NCI-H1694 (cell line): ENCODE measurements at places on chromosomes 4 and X.

DNA sequence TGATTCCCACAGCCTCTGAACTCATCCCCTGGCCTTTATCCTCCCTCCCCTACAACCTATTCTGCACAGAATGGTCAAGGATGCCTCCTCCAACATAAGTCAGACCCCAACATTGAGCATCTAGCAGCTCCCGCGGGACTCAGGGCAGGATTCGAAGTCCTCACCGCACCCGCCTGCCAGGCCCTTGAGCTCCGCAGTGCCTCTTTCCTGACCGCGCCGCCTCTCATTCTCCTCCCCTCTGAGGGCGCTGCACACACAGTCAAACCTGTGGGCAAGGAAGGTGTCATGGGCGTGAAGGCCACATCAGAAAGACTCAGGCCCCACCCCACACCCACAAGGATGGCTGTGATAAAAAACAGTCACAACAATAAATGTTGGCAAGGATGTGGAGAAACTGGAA lies 84.1 kb downstream of the CPZ start:
- no peak for DNase-seq

DNA sequence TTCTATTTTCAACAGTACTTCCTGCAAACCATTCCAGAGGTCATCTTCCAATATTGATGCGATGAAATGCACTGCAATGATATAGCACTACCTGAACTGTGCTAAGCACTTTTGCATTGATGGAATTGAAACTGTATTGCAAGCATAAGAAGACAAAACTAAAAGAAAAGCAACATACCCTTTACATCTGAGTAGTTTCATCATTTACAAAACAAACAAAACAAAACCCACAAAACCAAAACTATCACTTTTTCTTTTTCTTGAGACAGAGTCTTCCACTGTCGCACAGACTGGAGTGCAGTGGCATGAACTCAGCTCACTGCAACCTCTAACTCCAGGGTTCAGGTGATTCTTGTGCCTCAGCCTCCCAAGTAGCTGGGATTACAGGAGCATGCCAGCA lies 120.1 kb upstream of the NAP1L5 start:
- DNase-seq, result no peak

DNA sequence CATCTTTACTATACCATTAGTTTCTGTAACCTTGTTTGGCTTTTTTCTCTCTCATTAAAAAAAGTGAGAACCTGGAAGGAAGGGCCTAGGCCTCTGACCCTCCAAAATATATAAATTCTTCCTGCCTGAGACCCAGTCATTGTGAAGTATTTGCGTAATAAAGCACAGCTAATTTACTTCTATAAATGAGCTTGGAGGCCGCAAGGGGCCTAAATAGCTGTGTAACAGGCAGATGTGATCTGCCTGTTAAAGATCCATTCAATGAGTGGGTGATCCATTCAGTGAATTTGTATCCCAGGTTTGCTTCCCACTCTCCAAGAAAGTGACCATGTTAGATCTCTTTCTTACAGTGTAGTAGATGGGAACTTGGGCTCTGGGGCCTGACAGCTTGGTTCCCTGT lies 595 bp upstream of the PYURF start:
- DNase-seq, result no peak

DNA sequence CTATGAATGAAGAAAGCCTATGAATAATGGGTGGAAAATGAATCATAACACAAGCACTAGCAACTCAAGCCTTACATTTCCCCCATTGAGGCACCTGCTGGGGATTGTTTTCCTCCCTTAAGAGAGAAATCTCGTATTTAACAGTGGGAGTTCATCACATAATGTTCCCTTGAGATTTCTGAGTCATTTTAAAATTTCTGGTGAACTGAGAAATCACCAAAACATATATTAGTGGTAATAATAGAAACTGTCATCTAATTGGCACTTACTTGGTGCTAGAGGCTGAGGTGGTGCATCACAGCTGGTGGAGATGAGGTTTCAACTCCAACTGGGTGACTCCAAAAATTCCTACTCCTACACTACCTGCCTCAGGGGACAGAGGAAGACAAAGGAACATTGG lies 561.3 kb upstream of the LCORL start:
- no peak for DNase-seq

DNA sequence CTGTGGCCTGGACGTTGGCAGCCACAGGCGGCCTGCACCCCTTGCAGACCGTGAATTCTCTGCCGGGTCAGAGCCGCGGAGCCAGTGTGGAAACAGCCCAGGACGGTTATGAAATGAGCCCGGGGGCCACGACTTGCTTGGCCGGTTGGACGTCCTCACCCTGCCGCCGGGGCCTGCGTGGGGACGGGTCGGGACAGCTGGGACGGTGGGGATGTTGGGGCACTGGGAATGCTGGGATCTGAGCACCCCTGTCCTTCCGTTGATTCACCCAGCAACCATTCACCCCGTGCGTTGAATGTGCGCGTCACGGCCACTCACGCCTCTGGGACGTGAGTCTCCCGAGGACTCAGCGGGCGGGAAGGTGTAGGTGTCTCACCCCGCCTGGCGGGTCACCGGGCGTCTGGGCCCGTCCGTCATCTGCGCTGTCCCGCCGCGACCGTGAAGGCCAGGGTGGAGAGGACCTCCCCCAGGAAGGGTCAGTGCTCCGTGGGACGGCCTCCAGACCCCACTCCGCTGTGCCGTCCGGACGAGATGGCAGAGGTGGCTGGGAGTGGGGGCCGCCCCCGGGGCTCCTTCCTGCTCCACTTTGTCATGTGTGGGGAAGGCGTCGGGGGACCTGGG lies 4.5 kb upstream of the PLCXD1 start:
- DNase-seq, result no peak

DNA sequence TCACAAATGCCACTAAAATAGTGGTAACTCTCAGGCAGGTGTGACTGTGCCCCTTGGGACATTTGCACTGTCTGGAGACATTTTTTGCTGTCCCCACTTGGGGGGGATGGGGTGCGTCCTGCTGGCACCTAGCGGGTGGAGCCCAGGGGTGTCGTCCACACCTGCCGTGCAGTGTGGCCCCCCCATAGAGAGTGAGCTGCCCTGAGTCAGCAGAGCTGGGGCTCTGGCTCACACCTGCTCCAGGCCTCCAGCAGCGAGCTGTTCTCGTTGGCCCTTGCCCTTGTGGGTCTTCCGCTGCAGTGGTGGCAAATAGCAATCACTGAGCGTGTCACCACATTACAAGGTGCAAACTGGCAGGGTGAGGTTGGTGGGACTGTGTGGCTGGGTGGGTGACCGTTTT lies 64.6 kb downstream of the CLDN34 start:
- no peak for DNase-seq

DNA sequence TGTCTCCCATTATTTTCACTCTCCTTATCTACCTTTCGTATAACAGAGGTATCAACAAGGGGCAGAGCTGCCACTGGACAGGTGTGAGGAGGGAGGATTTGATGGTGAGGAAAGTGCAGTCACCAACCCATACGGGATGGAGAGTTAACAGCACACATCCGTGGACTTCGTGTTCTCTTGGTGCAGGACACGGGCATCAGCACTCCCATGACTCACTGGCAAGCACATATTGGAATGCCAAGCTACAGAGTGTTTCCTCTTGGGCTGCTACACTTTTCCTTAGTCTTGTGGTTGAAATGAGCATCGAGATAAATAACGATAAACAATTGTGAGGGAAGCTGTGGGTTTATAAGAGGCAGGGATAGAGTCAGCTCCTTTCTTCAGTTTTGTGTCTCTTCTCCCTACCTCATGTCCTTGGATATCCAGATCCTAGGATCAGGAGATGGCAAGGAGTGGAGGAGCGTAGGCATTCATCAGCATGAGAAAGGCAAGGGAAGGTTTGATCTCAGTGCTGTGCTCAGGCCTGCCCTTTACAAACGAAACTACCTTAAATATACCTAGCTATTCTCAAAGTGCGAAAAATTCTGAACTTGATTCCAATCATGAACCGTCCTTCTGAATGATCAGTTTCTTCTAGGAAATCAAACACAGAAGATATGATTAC lies 96.3 kb downstream of the ZNF827 start:
- DNase-seq, result no peak

- no peak for DNase-seq
These were observed 51.3 kb downstream of the DTHD1 start for GRCh38 chr4:36332782-36333131.

GRCh38 chrX:71291381-71291780 lies 7.9 kb downstream of the NONO start:
- DNase-seq, result no peak

DNA sequence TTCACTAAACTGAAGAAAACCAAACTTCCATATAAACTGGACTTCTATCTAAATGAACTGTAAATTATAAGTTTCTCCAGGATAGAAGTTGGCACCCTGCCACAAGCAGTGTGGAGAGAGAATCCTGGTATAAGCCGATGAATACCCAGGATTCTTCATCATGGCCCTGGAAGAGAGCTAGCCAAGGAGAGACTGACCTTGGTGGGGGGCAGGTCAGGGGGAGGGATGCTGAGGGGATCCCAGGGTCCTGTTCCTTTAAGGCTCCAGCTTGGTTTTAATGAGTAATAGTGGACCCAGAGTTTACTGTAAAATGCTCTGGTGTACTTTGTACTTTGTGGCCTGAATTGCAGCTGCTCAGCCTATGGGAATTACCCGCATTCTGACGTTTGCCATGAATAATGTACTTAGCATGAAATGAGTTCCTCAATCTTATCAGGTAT lies 16.9 kb downstream of the RASSF6 start:
- DNase-seq, result no peak

GRCh38 chrX:21373637-21374162 lies 518 bp upstream of the CNKSR2 start:
- DNase-seq, result no peak

GRCh38 chrX:16119353-16120220 lies 3.8 kb upstream of the GRPR start:
- DNase-seq, result no peak

GRCh38 chrX:150651906-150652305 lies 41.3 kb upstream of the MTMR1 start:
- DNase-seq, result no peak

GRCh38 chr4:152682143-152682941 lies 2.5 kb upstream of the TMEM154 start:
- no peak for DNase-seq

- no peak for DNase-seq
These were observed 6.3 kb downstream of the RUFY3 start for GRCh38 chr4:70728091-70728490.

DNA sequence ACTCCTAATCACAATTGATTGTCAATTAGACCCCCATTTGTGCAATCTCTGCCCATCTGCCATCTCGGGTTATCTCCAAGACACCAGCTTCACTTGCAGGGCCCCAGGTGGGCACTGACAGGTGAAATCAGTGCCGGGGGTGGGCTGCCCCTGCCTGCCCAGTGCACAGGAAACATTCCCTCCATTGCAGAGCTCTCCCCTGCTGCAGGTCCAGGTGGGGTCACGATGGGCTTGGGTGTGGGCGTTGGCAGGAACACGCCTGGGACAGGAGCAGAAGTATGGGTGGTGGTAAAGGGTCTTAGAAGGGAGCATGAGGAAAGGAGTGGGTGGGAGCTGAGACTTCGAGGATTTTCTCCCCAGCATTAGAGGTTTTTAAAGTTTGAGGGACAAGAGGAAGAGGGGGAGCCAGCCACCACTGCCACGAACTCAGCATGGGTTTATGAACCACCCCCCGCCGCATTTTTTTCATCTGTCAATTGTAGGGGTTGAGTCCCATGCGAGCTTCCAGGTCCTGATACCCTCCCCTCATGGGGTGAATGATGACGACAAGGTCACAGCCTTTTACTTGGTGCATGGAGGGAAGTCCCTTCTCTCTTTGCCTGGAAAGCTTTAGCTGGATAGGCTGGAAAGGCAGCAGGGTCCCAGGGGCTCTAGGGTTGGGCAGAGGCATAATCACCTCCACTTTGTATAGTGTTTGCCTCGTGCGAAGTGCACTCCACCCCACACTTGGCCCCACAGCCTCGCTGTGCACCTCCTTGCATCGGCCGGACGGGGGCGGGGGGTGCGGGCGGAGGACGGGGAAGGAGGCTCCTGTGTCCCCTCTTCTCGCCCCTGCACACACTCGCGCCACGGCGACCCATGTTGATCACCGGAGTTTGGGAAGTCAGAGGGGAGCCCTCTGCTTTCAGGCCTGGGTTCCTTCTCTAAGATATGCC lies 3.5 kb upstream of the NKX1-1 start:
- no peak for DNase-seq

GRCh38 chrX:12986886-12987285 lies 12.0 kb downstream of the TMSB4X start:
- DNase-seq, result no peak

DNA sequence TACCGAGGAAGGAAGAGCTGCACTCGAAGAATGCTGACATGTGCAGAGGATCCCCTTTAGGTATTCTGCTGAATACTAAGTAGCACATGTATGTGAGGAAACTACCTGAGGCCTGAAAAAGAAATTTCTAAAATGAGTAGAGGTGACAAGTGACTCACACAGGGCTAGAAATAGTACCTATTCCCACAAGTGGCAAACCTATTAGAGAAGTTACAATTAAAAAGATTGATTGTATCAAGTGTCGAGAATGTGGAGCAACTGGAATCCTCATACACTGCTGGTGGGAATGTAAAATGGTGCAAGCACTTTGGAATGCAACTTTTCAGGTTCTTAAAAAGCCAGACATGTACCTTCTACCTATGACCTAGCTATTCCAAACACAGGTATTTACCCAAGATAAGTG lies 47.4 kb downstream of the CCSER1 start:
- no peak for DNase-seq

GRCh38 chr4:188661502-188661901 lies 522.3 kb downstream of the TRIML1 start:
- DNase-seq, result no peak

DNA sequence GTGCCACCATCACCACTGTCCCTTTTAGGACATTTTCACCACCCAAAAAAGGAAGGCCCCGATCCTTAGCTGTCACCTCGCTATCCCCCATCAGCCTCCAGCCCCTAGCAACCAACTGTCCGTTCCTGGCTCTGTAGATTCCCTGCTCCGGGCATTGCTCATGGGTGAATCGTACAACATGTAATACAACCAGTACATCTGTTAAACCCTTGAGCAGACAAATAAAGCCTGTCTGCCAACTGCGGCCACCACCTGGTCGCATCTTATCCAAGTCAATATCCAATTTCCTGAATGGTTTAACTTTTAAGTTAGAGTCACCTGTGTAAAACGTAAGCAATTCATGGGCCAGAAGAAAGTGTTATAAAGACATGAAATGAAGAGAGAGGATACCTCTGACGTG lies 251.9 kb downstream of the AFAP1 start:
- no peak for DNase-seq

DNA sequence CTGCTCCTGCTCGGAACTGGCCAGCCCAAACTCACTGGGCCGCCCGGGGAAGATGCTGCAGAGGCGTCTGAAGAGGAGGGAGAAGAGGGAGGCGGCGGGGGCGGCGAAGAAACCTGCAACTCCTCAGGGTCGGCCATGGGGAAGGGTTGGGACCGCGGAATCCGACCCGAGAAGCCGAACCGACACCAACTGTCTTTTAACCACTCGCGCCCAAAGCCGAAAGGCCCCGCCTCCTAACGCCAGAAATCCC lies at the start of gene C4orf46:
TSS of gene C4orf46 (minus strand) at position 223 of the 250 bp plus-strand sequence. CDS start at position 137, 86 bp downstream.
- no peak for DNase-seq

DNA sequence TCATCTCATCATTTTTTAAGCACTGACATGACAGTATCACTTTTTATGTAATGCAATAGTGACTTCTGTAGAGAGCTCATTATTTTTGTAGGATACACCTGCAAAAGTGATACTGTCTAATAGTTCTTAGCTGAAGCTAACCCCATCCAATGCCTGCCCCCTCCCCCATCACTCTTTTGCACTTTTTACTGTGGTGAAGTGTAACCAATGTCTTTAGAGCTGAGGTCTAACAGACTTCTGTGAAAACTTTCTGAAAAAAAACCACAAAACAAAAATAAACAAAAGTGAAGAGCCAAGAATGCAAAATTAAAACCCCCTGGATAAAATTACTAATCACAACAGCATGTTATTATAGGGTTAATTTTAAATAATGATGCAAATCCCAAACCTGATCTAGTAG lies 301.1 kb downstream of the ANK2 start:
- no peak for DNase-seq

GRCh38 chr4:16579866-16580265 lies 318.6 kb downstream of the LDB2 start:
- DNase-seq, result no peak
